ENCODE measurements at places on chromosomes 2 and 18. TPM values are rescaled to one million over a fixed set of nuclear protein-coding genes. Genes with fewer than 3 reads are reported as not detected.
A peak's percentile ranks its signal among the peaks of the same experiment; 100 is the strongest.

DNA sequence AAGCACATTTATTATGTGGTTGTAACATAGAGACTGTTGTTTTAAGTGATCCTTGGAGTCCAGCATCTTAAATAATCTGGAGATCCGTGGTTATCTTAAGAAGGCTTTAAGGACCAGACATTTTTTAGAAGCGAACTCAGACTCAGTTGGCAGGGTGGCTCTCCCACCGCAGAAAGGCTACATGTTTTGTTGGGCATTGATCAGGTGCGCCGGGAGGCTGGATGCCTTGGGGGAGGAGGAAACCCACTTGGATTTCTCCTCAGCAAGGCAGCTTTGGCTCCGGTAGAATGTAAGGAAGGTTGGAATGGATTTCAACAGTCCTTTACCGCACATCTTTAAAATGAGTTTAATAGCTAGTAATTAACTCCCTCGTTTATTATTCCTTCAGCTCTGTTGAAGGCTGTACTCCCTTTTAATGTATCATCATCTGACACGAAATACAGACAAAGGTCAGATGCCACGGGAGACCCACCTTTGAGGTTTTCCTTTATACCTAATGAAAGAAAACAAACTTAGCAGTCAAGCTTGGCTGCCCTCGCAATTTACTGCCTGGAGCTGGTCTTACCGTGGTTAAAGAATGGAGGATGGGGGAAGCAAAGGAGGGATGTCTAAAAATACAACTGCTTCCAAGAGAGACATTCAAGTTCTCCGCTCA lies 1.2 kb downstream of the TMEM200C start:
- no peak for DNase-seq

GRCh38 chr2:237874585-237875161 lies 15.2 kb downstream of the RAMP1 start:
- DNase-seq, result no peak

DNA sequence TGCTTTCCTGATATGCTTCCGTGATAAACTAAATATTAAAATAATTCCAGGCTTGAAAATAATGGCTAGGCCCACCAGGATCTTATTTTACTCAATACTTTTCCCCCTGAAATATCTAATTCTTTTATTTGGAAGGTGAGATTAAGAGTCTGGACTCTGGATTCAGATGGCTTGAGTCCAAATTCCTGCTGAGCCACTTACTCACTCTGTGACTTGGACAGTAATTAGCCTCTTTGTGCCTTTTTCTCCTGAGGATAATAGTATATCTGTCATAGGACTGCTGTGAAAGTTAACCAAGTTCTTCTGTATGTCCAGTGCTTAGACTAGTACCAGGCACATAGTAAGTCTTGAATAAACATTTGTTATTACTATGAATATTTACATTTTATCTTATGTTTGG lies 127.3 kb upstream of the ERBB4 start:
- no peak for DNase-seq

GRCh38 chr2:24893934-24894333 lies 26.1 kb downstream of the ADCY3 start:
- no peak for DNase-seq

GRCh38 chr18:57709335-57709734 lies 87.7 kb upstream of the NARS1 start:
- no peak for DNase-seq

DNA sequence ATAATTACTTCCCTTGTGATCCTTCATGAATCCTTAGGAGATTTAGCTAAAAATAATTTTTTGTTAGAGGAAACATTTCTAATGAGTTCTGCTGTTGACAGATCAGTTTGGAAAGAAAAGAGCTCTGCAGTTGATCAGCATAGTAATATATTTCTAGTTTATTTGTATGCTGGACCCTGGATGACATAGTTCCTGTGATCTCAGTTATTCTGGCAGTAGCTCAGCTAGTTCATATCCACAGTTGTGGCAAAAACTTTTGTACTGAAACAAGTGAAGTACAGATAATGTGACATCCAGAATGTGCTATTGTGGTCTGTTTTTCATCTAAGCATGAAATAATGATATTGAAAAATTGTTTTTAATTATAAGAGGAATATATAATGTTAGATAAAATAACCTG lies 33.7 kb downstream of the ABI2 start:
- peak; percentile 68 for DNase-seq

DNA sequence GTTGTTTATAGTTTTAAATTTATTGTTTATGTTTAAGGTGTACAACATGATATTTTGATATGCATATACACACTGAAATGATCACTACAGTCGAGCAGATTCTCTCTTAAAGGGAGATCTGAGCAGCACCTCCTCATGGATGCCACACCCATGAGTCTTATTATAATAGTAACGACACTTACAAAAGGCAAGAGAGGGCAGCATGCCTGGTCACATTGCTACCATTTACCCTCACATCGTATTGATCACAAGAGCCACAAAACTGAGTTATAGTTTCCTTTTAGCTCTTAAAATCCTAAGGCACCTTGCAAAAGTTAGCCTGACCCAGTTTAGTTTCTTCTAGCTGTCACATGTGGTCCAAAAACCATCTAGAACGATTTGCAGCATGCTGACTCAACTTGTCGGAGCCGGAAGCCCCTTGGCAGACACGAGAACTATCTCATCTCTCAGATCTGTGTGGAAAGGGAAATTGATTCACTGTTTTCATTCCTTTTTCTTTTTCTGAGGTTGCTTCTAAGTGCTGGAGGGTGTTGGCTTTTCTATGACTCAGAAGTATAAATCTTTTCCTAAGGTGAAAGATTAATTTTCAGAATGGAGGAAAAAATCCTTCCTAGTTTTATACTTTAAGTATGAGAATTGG lies 85.3 kb downstream of the CDC42EP3 start:
- peak; percentile 84 for DNase-seq

DNA sequence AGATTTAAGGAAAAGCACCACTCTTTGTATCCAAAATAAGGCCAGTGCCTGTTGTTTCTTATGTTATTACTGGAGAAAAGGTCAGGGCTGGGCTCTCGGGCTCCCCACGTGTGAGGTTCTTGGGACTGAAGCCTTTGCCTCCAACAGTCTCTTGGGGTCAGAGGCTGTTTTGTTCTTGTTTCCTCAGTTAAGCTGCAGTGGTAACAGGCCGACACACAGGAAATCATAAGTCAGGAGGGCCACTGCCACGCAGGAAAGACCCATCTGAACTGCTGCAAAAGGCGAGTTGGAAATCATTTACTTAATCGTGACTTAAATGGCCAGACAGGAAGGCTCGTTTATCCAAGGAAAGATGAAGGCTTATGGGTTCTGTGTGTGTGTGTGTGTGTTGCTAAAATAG lies 30.3 kb upstream of the IL37 start:
- DNase-seq, result no peak

GRCh38 chr2:12955864-12956263 lies 239.1 kb downstream of the TRIB2 start:
- no peak for DNase-seq

GRCh38 chr2:9613291-9613690 lies 17.5 kb downstream of the YWHAQ start:
- no peak for DNase-seq

DNA sequence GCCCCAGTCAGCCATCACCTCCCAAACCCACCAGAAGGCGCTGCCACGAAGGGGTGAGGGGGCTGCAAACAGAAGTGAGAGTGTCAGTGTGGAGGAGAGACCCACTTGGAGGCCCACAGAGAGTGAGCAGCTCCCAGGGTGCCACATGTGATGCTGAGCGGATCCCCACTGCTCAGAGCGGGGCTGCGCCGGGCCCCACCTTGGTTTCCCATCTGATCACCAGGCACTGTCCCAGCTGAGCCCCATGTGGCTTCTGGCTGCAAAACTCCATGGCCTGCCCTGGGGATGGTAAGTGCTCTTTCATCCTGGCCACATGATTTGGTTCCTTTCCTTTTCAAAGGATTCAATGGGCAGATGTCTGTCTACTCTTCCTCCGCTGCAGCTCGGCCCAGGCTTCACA lies 23.8 kb downstream of the SNORC start:
- DNase-seq, result no peak

The CROCC2 gene
- 0.04 TPM for total RNA-seq

The ERMN gene
- total RNA-seq, result 0.04 TPM

The TUBB8B gene
- not detected for total RNA-seq

Measured in muscle of leg (tissue), 16 donors.